ENCODE measurements at places on chromosomes 2 and 18.

DNA sequence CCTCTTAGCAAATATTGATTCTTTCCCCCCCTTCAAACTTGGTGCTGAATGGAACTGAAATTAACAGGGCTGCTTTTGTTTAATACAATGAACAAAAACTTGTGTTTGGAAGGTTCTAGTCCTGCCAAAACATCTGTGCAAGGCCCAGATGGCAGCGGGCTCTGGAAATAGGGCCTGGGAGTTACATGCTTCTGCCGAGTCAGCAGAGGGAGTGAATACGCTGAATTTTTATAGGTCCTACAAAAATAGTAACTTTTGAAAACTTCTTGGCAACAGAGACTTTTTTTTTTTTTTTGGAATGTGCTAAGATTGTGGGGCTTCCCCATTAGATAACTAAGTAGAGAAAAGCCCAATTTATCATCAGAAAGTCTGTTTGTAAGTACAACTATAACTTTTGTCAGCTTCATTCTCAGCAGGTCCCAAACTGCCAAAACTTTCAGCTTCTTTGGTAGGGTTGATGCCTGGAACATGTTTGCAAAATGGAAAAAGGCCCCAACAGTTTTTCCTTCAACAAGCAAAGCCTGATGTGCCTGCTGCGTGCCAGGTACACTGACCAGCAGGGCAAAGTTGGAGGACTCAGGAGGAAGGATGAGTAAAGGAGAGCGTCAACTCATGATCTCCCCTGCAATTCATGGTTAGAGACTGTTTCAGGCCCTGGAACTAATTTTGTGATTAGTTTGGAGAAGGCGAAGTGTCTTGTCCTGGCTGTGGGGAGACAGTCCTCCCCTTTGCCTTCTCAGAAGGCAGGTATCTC lies 45.1 kb upstream of the HDAC4 start:
- DNase-seq = no peak

GRCh38 chr2:240250985-240251847 lies 110.8 kb upstream of the OTOS start:
- peak; percentile 88 for DNase-seq

GRCh38 chr2:111686994-111687393 lies 197.0 kb downstream of the ANAPC1 start:
- DNase-seq = no peak

DNA sequence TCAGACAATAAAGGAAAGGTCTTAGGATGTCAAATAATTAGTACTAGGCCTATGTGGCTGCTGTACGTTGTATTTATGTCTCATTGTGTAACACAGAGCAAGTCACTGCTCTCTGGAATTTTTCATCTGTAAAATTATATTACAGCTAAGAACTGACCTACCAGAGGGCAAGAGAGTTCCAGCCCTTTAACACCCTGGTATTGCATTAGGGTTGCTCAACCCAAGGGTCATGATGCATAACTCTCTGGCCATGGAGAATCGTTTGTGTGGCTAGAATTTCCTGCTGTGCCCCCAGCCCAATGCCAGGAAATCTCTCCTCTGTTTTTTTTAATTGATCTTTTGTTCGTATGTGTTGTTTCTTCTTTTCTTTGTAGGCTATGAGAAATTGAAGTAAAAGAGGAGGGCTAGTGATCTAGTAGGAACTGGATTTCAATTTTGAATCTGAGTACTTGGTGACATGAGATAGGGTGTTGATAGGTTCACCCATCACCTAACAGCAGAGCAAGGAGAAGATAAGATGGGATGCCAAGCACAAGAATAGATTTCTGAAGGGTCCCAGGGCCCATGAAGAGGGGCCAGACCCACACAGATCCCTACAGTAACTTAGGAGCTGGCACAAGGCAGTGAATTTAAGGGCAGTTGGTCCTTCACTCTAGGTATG lies 571.2 kb upstream of the TNP1 start:
- peak; percentile 45 for DNase-seq

- DNase-seq = no peak
These were observed 343.5 kb downstream of the RBM43 start for GRCh38 chr2:150917961-150918713.

DNA sequence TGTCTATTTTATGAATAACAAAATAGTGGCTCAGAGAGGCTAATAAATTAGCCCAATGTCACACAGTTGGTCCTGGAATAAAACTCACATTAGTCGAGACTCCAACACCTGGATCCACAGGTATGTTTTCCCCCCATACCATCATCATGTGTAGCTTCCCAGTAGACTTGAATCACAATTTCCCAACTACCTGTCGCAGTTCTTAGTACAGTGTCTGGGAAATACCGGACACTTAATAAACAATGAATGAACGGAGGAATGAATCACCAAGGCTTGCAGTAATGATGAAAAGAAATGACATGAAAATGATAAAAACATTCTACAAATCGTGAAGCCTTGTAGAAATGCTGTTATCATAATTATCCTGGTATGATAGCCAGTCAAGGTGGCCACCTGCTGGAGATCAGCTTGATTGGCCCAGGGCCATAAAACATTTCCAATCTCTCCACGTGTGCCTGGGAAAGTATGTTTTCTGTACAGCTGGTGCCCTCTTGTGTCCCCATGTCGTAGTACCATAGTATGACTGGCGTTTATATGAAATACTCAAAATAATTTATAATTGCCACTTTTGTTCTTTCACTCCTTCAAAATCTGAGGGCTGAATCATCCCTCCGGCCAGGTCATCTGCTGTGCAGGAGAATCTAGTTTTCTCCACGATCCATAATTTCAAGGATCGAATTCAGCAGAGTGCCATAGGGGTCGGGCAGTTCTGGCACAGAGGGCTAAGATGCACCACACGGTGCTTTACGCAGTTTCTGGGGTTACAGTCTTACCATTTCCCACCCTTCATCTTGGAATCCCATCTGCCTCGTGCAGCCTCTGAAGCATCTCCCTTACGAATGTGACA lies 95.4 kb downstream of the LAMA1 start:
- no peak for DNase-seq

All from stromal cell of bone marrow (primary cell).